Vagina (tissue), 2 donors: ENCODE measurements at places on chromosomes 12 and 14.

GRCh38 chr12:8648576-8649205 lies 13.9 kb downstream of the MFAP5 start:
- DNase-seq, result no peak

DNA sequence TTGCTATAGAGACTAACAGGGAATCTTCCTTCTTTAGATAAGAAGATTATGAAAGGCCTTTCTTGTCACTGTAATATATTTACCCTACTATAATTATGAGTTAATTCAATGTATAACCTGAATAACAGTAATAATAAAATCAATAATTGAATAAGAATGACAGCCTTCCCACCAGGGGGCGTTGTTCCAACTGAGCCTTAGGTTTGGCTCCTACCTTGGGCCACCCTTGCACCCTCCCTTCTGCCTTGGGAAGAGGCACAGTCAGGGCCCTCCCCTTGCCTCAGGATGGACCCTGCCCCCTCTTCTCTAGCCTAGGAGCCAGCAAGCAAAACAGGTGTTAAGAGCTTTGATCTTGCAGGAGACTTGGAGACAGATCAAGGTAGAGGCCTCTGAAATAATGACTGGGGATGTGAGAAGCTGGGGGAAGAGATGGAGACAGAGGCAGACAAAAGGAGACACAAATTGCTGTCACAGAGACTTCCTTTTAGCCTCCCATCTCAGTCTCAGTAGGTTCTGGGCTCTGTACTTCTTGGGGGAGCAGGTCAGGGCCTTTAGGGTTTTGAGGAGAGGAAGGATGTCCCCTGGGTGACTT lies 40.1 kb upstream of the CISTR start:
- DNase-seq, result no peak

- DNase-seq, result no peak
Measured at GRCh38 chr12:62164036-62164435, 96.2 kb upstream of the USP15 start.

DNA sequence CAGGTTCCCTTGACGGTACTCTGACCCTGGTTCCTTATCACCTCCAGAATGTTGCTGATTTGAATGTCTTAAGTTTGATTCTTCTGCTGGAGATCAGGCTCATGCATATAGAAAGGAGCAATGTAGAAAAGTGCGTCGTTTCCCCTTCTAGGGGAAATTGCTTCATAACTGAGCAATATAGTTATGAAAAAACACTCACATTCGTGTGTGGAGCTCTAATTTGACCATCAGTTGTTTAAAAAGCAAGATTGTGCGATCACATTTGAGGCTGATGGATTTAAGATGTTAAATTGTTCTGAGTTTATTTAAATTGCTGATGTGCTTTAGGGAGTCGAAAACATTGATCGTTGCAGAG lies 19.2 kb downstream of the PELI2 start:
- no peak for DNase-seq

- no peak for DNase-seq
Measured at GRCh38 chr12:119373666-119374065, 39.1 kb downstream of the CCDC60 start.

- DNase-seq, result no peak
Measured at GRCh38 chr12:130714091-130714590, 2.0 kb downstream of the RIMBP2 start.

DNA sequence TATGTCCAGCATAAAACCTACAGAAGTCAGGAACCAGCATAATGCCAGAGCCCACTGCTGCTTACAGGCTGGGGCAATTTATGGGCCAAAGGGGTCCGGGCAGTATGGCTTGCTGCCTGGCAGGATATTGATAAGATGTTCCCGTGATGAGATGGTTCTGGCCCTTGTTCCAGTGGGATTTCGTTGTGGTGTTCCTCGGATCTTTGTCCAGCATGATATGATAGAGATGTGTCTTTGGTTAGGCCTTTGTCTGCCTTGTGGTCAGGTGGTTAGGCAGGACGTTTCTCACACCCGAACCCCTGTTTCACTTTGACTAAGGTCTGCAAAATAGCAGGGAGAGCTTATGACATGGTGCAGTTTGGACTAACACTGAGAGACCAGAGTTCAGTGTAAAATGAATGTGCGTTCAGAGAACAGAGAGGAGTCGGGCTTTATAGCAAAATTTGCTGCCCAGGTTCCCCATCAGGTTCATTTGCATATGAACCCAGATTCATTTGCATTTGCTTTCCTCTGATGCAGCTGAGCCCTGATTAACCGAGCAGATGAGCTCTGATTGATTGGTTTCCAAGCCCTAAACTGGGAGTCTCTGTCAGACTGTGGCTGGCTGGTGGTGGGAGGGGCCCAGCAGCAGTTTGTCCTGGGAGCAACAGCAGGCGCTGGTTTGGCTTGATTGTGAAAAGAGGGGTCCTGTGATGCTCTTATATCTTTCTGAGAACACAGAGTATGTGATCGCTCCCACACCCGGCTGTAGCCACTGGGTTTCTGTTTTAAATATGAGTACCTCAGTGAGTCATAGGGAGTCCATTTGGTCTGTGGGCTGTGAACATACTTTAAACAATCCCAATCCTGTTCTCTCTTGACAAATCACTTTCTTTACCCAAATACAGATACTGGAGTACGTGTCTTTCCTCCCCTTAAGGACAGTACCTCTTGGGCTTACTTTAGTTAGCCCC lies 156.3 kb upstream of the PZP start:
- no peak for DNase-seq

- DNase-seq, result no peak
Measured at GRCh38 chr12:81758421-81759189, 545 bp downstream of the PPFIA2 start.

GRCh38 chr12:52300796-52301691 lies 9.7 kb upstream of the KRT81 start:
- no peak for DNase-seq
